ENCODE measurements at places on chromosomes 16 and 17.

DNA sequence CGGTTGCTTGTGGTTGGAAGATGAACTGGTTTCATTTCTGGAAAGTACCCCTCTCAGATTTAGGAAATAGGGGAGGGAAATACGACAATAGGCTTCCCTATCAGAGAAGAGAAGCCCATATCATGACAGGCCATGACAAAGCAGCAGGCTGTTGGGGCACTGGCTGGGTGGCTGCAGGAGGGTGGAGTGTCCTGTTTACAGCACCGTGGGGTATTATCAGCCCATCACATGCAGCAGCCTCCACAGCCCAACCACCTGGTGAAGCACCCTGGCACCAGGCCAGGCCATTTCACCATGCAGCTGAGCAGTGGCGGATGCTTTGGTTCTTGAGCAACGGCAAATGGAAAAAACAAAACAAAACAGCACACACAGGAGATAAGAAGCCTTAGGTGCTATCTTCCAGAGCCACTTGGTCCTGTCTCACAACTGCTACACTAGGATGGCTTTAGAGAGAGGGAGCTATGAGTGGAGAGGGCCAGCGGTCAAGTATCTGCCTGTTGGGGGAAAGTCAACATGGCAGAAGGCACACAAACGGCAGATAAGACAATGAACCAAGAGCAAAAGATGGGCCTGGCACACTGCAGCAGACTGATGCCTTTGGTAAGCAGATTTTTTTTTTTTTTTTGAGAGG is 24.2 kb downstream of the FAM117A start:
- DNase-seq: peak; percentile 96

- DNase-seq: no peak
Measured at GRCh38 chr17:12927541-12928425, 90.0 kb downstream of the ELAC2 start.

- DNase-seq: no peak
Measured at GRCh38 chr17:27486741-27487140, 30.5 kb downstream of the KSR1 start.

GRCh38 chr16:15403392-15403995 is 7.9 kb downstream of the MPV17L start:
- no peak for DNase-seq

DNA sequence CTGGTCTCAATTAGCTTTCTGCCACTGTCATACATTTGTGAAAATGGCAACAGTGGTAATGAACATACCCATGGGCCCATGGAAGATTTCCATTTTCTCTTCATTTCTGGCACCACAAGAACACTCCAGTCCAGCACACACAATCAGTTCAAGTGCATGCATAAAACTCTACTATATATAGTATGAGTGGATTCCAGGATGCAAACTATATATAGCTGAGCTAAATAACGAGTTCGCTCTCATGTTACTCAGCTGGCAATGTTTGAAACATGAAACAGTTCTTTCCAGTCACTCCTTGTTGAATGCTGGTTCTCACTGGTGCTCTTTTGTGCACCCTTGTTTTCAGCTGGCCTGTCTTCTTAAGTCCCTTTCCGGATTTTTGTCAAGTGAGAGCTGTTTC is 75.2 kb upstream of the DHX40 start:
- DNase-seq: no peak

GRCh38 chr16:89005201-89006035 is 28.4 kb upstream of the CBFA2T3 start:
- DNase-seq: no peak
